ENCODE measurements at places on chromosomes 2 and 18.

DNA sequence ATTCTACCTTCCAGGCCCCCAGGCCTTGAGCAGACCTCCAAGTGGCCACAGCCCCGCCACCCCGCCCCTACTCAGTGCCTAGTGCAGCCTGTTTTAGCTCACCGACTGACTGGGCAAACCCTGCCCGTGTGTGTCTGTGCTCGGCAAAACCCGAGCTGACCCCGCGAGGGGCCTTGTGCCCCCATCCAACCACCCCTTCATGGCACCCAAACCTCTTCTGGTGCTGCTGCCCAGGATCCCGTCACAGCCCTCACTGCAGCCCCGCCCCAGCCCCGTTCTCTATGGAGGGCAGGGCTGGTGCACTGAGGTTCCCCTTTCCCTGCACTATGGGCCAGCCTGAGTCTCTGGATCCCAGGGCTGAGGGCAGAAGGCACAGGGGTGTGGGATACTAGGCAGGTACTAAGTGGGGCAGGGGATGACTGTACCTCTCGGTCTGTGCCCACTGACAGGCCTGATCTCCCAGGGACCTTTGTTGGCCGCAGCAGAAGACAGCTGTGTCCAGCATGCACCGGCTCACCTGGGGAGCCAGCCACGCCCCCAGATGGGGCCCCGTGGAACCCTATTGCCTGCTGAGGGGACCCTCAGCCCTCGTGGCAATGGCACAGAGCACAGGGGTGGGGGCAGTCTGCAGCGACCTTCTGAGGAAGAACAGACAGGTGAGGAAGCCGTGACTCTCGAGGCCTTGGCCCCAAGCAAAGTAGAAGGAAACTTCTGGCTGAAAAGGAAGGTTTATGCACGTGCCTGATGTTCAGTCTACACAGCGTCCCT lies 69.9 kb upstream of the OTOS start:
- DNase-seq = no peak

DNA sequence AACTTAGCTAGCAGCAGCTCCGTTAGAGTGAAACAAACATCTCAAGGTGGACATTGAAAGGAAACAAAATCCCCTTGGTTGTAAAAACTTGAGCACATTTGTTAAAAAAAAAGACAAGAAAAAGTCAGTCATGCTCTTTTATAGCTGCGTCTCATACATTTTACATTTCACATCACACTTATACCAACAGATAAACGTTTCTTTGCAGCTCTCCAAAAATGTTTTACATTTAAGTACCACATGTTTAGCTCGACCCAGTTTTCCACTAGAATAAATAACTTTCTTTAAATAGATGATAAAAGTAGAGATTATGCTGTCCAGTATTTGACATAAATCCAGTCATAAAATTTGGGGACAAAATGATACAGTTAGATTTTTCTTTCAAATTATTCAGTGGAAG lies 297.0 kb upstream of the ST6GAL2 start:
- no peak for DNase-seq

- no peak for DNase-seq
Observed at GRCh38 chr18:13399511-13399910, 181.0 kb downstream of the LDLRAD4 start.

- no peak for DNase-seq
Observed at GRCh38 chr2:102251042-102251848, 60.1 kb upstream of the IL1RL1 start.

DNA sequence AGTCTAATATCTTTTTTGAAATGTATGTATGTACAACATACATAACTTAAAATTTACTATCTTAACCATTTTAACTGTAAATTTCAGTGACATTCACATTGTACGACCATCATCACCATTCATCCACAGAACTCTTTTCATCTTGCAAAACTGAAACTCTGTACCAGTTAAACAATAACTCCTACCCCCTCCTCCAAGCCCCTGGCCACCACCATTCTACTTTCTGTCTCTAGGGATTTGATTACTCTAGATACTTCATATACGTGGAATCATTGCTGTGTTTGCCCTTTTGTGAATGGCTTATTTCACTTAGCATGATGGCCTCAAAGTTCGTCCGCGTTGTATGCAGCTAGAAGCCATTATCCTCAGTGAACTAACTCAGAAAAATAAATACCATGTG lies 217.0 kb downstream of the METTL4 start:
- DNase-seq = no peak

DNA sequence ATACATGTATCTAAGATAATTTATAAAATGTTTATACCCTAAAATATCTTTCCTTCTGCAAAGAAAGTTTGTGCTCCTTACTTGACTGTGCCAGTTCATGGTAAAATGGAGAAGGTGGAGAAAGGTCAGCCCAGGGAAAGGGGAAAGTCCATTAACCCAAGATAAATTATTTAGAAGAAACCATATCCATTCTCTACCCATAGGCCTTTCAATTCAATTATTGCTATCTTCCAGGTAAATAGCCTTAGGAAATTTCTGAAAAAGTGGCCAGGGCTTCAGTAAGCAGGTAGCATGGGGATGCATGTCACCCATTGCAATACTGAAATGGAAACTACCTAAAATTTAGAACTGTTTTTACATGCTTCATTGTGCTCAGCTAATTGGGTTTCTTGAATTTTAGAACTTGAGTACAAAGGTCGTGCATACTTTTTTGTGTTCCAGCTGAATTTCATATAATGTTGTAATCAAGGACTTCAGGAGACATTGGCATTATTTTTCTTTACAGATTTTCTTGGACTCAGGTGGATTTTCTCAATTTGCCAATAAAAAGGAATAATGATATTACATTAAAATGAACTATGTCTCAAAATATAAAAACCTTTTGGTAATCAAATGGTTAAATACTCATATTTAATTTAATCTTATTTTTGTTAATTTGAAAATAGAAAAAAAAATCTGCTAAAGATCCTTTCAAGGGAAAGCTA lies 124.9 kb downstream of the CSRNP3 start:
- DNase-seq = no peak

GRCh38 chr2:56025469-56026193 lies 102.0 kb upstream of the EFEMP1 start:
- DNase-seq = no peak

- no peak for DNase-seq
Observed at GRCh38 chr2:79375817-79376216, 137.0 kb upstream of the CTNNA2 start.

DNA sequence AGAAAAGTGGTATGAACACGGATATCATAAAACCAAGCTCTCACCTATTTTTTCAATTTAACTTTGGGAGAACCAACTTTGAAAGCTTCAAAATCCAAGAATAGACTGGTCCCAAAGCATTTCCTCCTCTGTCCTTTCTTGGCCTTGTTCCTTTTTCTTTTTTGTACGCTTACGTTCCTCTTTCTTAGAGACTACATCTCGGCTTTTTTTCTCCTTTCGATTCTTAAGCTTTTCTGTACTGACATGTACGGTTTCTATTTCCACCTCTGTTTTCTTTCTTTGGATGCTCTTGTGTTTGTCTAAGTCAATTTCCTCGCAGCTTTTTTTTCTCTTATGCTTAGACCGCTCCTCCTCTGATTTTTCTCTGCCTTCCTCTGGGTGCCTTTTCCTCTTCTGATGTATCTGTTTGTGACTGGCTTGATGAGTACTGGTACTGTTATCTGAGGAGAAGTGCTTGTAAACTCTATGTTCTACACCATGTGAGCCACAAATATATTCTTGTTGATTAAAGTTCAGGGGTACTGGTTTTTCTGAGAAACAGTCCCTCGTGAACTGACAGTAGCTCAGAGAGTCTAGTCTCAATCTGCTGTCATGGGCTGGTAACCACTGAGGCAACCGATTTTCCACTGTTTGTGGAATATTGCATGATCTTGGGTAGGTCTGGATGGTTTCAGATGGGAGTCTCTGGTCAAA lies 11.5 kb upstream of the RNU2-63P start:
- no peak for DNase-seq

- no peak for DNase-seq
Observed at GRCh38 chr18:32775628-32776027, 2.8 kb upstream of the KLHL14 start.

GRCh38 chr2:105224444-105224843 lies 17.1 kb upstream of the GPR45 start:
- DNase-seq = no peak

DNA sequence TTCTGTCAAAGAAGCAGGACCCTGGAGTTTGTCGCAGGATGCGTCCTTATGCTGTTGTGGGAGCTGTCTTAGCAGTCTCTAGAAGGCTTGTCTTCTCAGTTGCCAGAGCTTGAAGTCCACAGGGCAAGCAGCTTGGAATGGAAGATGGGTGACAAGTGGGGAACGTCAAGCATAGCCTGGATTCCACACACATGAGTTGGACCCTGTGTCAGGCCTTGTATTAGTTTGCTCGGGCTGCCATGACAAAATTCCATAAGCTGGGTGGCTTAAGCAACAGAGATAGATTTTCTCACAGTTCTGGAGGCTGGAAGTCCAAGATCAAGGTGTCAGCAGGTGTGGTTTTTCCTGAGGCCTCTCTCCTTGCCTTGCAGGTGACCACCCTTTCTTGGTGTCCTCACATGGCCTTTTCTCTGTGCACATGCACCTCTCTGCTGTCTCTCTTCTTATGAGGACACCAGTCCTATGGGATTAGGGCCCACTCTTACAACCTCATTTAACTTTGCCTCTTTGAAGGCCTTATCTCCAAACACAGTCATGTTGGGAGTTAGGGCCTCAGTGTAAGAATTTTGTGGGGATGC lies 51.3 kb downstream of the THNSL2 start:
- no peak for DNase-seq

DNA sequence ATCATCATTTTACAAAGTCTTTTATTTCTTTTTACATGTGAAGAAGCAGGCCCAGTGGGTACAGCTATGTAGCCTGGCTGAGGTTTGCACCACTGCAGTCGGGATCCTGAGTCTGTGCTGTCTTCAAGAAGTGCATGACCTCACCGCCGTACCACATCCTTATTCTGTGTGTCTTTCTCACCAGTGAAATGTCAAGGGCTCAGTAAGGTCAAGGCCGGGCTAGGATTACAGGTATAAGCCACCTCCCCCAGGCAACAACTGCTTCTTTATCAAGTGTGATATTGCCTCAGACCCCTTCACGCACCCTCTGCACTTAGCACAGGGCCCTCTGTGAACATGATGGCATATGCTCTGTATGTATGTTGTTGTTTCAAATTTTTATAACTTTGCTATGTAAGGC lies 76.7 kb downstream of the PIEZO2 start:
- no peak for DNase-seq

DNA sequence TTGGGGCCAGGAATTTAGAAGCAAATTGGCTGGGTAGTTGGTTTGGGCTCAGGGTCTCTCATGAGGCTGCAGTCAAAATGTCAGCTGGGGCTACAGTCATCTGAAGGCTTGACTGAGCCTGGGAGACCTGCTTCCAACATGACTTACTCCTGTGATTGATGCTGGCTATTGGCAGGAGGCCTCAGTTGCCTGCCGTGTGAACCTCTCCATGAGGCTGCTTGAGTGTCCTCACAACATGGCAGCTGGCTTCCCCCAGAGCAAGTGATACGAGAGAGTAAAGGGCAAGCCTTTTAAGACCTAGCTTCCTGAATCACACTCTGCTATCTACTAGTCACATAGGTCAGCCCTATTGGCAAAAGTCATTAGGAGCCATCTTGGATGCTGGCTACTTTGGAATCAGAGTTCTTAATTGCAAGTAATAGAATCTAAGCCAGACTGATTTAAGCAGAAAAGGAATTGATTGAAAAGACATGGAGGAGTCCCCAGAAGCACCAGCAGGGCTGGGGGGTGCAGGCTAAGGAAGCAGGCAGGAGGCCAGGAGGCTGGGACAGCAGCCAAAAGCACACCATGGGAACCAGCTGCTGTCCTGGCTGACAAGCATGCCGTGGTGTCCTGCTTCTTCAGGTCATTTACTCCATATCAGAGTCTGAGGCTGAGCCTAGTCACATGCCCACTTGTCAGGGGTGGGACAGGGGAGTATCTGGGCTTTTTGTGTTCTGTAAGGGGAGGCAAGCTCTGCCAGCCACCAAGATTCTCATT lies 7.8 kb upstream of the GIGYF2 start:
- DNase-seq = no peak

GRCh38 chr2:69549421-69549820 lies 94.1 kb downstream of the AAK1 start:
- no peak for DNase-seq

- peak; percentile 29 for DNase-seq
Observed at GRCh38 chr2:239873656-239874635, 151.2 kb downstream of the NDUFA10 start.

DNA sequence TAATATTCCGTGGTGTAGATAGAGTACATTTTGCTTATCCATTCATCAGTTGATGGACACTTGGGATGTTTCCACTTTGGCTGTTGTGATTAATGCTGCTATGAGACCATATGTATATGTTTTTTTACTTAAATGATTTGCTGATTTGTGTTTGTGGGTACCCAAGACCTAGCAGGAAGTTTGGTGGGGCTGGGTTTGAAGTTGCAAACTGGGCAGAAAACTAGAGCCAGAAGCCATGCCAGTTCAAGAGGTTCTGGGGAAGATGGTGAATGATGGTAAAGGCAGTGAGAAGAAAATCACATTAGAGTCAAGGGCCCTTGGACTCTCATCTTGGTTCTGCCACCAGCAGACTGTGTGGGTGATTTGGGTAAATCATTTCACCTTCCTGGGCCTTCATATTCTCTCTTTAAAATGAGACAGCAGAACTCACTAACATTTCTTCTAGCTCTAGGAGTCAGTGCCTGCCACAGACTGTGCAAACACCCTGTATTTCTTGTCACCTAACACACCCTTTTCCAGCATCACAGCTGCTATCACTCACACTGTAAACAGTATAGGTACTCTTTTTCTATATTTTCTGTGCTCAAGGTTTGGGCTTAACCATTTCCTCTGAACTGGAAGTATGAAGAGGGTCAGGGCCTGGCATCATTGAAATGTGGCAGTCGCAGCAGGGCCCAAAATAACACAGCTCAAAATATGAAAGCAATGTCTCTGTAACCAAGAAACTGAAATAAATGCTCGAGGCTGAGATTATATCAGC lies 8.4 kb upstream of the CTLA4 start:
- DNase-seq = no peak

GRCh38 chr2:222649801-222650200 lies 6.1 kb downstream of the FARSB start:
- no peak for DNase-seq

DNA sequence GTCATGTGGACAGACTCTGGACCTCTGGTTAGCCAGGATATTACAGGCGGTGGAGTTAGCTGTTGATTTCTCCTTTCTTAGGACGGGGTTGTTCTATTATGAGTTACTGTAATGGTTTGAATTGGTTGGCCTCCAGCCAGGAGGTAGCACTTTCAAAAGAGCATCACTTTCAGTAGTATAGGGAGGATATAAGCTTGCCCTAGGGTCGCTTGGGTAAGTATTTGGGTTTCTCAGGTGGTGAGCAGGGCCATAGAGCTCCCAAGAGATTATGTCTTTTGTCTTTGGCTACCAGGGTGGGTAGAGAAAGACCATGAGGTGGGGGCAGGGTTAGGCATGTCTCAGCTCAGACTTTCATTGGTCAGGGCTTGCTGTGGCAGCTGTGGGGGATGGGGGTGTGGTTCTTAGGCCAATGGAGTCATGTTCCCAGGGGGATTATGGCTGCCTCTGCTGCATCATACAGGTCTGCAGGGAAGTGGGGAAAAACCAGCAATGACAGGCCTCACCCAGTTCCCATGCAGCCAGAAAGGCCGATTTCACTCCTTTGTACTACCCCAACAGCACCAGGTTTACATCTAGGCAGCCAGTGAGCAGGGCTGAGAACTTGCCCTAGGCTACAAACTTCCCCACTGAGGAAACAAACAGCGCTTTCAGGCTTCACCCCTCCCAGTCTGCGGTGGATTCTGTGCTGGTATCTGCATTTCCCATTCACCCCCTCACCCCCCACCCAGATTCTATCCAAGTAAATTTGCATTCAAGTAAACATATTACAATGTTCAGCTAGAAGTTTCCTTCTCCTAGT lies 89.4 kb upstream of the SLC38A11 start:
- DNase-seq = no peak

GRCh38 chr2:46657042-46657504 lies 177.7 kb downstream of the TMEM247 start:
- DNase-seq = peak; percentile 74

Data from SW480 (cell line).